Activated T-cell treated with anti-CD3 and anti-CD28 coated beads for 24 hours (primary cell): ENCODE measurements at places on chromosomes 7 and 10.

DNA sequence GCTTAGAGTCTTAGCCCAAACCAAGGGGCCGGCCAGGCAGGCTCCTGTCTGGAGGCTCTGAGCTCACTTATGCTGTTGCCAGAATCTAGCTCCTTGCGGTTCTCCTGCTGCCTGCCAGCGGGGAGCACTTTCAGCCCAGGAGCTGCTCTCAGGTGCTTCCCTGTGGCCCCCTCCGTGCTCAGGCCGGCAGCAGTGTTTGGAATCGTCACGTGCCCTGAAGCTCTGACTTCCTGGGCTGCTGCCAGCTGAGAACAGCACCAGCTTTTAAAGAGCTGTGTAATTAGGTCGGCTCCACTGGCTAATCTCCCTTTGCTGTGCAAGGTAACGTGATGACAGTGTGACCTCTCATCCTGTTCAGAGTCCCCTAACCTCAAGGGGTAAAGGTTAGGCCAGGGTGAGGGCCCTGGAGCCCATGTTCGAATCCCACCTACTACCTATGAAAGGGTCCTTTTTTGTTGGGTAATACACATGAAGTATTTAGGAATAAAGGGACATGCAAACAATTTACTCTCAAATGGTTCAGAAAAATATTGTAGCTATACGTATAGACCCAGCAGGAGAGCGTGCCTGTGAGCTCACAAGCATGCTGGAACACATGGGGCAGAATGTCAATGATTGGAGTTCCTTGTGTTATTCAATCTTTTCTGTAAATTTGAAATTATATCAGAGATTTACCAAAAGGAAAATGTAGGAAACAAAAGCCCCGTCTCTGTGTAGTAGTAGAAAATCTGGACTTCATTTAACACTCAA, 16.6 kb downstream of the ZNF862 start:
- DNase-seq, result no peak

DNA sequence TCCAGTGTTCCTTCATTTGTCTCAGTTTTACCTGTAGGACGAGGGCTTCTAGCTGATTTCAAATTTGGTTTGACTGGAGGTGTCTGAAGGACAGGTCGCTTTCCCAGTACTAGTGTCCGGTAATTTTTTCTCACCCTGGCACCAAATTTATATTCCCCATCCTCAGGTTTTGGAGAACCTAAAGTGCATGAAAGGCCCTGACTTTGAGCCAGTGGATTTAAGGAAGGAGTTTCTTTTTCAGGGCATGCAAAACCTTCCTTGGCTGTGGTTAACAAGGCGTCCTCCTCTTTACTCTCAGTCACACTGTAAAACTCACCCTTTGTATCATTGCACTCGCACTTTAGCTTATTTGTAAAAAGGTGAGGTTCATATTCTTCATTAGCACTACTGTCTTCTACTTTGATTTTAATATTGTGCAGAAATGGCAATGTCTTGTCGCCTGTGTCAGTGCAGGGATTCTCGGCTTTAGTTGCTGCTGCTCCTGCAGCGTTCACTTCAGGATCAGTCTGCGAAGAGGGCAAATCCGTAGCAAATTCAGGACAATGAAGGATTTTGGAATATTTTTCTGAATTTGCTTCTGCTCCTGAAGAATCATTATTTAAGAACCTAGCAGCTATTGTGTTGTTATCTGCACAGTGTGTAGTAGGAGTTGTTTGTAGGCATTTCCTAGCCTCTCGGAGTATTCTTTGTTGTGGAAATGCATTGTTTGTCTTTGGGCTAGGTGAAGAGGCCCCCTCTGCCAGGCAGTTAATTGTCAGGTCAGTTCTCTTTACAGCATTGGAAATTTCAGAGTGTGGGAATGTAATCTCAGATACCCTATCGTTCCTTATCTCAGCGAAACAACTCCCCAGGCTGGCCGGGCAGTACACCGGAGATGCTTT, 9.9 kb downstream of the SKIDA1 start:
- DNase-seq, result no peak

DNA sequence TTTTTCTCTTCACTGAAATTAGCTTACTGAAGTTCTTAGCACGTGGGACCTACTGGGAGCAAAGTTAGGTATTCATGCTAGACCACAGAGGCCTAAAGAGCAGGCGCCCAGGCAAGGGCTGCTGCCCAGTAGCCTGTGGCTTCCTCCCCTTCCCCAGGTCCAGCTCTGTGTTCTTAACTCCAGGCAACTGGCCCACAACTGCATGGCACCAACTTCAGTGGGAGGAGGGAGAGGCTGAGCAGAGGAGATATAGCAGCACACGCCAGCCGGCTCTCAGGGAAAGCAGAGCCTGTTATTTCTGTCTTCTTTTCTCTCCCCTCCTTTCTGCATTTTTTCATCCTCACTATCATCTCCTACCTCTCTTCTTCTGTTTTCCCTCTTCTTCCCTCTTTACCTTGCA, 67.4 kb downstream of the PCGF5 start:
- no peak for DNase-seq

DNA sequence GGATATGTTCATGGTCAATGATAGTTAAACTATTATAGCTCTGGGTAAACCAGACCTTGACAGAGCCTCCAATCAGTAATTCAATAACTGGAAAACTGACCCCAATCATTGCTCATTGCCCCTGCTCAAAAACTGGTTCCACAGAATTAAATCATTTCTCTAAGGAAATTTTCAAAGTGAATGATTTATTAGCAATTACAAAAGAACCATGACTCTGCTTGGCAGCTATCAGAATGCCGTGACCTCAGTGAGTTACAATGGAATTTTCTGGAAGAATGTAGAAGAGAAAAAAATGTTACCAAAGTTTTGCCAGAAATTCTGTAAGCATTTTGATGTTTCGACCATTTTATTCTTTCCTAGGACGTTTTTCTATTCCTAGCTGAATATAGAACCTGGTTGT, 106.8 kb upstream of the APBB1IP start:
- no peak for DNase-seq

- DNase-seq, result no peak
These were observed 110.0 kb upstream of the SHH start for GRCh38 chr7:155922067-155922816.

DNA sequence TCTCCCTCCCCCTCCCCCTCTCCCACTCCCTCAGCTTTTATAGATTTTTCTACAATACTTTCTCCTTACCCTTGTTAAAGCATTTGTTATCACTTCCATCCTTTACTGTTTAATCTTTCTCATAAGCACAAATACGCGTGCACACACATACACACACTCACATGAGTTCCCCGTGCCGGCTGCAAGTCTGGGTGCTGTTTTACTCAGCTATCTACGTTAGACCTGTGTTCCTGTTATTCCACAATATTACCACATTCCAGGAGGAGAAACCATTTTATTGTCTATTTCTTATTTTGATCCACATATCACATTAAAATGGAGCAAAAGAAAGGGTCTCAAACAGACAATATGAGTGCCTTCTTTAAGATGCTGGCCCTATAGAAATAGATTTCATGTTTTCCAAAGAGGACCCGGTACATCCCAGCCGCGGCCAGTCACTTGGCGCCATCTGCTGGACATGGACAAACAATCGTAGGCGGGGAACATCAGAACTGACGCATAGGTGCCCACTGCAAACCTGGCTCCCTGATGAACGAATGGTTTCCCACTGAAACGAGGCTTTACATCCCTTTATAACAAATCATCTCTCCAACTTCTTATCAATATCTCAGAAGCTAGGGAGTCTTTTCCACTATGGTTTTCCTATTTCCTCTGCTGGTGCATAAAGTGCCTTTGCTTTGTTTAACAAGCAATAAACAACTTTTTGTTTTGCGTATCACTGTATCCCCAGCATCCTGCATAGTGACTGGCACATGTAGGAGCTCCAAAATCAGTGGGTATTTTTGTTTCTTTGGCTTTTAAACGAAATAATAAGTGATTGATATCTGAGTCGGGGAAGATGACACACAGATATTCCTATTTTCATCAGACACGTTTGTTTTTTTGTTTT, 25.2 kb upstream of the OPTN start:
- peak; percentile 43 for DNase-seq

GRCh38 chr7:105024734-105025133, 10.7 kb downstream of the KMT2E start:
- no peak for DNase-seq

DNA sequence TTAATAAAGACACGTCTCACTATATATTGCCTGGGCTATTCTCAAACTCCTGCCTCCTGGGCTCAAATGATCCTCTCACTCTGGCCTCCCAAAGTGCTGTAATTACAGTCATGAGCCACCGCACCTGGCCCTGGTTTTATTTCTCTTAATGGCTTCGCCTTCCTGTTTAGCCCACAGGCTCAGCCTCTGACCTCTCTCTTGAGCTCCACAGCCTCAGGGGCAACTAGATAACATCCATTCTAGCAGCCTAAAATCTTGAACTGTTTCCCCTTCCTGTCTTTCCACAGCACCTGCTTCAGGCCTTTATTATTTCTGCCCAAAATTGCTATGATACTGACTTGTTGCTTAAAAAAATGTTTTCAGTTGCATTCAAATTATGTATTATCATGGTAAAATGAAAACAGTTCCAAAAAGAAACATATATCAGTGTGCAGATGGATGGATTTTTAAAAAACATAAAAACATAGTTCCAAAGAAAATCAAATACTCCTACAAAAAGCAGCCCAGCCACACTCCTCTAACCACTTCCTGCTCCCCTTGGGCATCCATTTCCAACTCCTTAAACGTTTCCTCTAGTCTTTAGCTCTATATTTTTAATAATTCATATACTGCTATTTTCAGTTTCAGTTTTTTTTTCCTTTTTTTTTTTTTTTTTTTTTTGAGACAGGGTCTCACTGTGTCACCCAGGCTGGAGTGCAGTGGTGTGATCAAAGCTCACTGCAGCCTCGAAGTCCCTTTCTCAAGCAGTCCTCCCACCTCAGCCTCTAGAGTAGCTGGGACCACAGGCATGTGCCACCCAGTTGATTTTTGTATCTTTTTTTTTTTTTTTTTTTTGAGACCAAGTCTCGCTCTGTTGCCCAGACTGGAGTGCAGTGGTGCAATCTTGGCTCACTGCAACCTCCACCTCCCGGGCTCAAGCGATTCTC, 5.1 kb upstream of the BAZ1B start:
- no peak for DNase-seq

DNA sequence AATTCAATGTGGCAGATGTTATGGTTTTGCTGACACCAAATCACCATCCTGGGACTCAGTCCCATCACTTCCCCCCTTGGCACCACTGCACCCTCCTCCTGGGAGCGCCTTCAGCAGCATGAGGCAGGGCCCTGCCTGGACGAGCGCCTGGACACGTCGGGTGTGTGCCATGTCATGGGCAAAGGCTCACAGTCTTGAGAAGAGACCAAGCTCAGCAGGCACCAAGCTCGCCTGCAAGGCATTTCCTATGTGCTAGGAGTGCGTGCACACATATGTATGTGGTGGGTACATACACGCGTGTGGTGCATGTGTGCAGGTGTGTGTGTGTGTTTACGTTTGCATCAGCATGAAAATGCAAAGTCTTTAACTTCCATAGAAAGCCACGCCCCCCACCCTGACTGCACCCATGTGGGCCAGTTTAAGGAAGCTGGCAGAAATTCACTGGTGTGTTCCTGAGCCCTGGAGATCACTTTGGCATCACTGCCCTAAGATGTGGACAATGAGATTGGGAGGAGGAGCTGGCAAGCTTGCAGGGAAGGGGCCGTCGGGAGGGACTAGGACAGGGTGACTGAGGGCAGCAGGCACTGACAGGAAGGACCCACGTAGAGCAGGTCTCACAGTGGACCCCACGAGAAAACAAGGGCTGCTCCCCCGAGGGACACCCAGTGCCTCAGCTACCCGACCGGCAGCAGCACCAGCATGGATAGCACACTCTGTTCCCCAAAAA, 169.9 kb upstream of the PPP2R2D start:
- no peak for DNase-seq

DNA sequence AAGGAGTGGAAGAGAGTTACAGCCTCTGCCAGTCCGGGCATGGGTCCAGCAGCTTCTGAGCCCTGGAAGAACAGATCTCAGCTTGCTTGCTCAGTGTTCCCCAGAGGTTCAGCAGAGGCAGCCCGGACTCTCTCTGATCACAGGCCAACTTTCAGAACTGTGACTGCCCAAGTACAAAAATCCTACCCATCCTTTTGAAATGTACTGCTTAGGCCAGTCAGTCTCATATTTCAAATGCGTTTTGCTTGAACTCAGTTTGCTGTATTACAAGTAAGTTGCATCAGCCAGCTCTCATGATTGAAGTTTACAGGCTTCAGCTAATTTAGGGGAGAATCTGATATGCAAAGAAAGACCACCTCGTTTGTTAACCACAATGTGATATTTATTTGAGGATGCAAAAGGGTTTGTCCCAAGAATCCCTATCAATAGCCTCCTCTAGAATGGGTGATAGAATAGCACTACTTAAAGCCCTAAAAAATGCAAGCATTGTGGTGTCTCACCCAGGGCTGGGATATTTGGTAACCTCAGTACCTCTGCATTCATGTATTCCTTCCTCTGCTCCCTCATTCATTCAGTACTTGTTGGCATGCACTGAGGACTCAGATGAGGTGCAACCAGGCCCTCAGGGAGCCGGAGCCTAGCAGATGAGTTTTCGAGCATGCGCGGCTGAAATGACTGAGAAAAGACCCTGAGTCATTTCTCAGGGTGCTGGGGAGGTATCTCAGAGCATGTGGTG, 7.0 kb downstream of the AIMP2 start:
- no peak for DNase-seq

DNA sequence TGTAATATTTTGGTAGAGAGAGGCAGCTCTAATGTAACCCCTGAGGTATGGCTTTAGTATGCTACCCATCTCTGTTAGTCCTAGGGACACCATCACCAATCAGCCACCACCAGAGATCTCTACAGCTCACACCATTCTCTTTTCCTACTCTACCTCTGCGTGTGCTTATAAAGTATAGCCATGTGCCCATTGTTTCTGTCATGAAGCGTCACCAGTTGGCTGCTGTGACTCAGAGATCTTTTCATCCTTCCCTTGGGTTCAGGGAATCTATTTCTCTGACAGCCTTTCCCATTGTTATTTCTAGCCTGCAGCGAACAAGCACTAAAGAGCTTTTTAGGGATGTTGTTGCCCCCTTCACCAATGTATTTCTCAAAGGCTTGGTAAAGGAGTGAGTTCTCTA, 103.3 kb downstream of the TPST1 start:
- DNase-seq, result no peak

DNA sequence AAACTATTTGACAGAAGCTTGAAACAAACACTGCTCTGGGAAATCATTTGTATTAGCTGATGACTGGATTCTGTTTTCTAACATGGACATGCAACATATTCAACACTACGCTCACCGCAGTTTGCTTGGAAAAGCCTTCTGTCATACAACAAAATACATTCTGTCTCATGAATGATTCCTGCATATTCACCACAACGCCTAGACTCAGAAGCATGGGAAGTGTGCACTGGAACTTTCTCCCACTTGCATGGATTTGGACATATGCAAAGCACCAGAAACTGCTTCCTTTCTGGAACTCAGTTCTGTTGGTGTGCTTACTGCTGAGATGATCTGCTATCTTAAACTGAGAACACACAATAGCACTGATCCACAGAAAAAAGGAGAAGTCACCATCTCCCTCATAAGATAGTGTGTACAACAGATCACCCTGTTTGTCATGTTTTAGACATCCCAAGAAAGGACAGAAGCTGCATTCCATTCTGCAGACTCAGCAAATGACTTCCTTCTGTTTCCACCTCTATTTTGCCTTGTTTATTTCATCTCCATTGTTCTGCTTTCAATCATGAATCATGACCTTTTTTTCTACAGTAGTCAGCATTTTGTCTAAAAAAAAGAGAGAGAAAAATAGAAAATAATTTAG, 115.8 kb downstream of the HTR7 start:
- no peak for DNase-seq
